ENCODE measurements at places on chromosomes 5 and 9.

GRCh38 chr9:112725961-112726360 is 8.0 kb upstream of the INIP start:
- no peak for DNase-seq

DNA sequence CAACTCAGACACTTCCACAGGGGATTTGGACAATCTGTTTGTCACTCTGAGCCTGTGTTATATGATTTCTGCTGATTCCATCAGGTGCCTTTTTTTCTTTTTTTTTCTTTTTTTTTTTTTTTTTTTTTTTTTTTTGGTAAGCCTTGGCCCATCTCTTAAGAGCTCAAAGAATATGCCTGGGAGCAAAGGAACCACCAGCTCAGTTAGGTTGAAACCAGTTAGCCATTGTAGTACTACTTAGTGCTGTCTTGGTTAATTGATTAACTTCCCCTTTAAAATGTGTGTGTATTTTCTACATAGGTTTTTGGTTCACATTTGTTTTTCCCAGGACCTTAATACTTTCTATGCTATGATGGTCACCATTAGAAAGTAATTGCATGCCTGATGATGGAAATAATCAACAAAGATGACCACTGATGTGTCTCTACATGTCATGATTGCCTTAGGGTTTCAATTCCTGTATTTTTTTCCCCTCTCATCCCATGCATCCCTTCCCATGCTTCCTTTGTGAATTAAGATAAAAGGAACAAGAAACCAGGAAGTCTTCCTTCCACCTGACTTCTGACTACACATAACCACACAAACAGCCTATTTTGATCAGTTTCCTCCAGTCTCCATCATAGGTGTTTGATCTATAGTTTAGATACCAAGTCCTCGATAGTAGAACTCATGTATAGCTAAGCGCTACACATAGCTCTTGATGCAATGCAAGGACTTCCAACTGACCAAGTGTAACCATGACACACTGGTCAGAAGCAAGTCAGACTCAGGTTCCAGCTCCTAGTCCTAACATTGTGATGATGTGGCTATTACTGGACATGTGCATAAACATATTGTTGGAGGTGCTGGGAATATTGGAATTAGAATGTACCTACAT is 306.1 kb downstream of the EFNA5 start:
- DNase-seq: no peak

DNA sequence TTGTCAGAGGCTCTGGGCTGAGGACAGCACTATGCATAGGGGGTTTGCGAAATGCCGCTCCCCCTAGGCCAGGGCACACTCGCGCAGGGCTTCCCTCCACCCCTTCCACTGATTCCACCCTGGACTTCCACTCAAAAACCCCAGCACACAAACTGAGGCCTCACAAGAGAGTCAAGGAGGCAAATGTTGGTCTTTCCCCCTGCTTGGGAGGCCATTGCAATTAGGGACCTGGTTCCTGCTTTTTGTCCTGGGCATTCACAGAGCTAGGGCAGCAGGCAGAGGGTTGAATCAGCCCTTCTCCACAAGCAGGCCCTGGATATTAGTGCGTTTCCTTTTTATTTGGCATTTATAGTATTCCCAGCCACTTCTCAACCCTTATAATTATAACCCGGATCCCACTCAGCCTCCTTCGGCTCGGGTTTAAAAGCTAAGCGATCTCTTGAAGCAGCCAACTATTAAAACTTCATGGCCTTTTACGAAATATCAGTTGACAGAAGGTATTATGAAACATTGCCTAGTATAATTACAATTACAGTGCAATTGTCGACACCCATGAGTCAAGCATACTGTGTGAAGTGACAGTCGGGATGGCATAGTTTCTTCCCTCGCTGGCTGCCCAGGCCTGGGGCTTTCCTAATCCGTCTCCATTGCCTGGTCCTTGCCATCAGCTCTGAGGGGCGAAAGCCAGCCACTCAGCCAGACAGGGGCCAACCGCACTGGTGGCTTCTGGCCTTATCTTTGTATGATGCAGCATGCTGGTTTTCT is 285.5 kb upstream of the MAP3K1 start:
- no peak for DNase-seq

GRCh38 chr5:78245136-78245535 is 49.4 kb downstream of the AP3B1 start:
- DNase-seq: no peak

- DNase-seq: no peak
These were observed 27.5 kb downstream of the GABRA6 start for GRCh38 chr5:161713042-161713441.

DNA sequence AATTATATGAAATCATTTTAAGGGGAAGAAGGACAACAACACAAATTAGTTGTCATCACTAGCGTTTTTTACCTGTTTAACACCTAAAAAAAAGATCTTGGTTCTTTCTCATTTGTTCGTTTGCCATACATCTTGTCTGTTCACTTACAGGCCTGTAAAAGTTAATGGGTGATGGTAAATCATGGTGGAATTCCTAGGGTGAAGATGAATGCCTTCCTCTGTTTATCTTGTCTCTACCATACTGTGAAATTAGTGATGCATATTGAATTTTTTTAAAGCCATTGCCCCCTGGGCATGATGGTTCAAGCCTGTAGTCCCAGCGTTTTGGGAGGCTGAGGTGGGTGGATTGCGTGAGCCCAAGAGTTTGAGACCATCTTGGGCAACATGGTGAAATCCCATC is 46.6 kb downstream of the LRRTM2 start:
- DNase-seq: no peak

DNA sequence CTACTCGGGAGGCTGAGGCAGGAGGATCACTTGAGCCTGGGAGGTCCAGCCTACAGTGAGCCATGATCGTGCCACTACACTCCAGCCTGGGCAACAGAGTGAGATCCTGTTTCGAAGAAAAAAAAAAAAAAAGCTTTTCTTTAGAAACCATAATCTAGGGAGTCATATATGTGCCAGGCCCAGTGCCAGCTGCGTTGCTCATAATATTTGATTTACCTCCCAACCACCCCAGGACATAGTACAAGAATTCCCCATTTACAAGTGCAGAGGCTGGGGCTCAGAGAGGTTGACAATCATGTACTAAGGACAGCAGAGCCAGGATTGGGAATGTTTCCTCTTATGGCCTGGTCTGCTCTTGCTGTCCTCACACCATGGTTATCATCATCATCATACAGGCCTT is 25.1 kb upstream of the TRIM14 start:
- DNase-seq: no peak

- no peak for DNase-seq
These were observed 312.8 kb downstream of the FER start for GRCh38 chr5:109060378-109061025.

DNA sequence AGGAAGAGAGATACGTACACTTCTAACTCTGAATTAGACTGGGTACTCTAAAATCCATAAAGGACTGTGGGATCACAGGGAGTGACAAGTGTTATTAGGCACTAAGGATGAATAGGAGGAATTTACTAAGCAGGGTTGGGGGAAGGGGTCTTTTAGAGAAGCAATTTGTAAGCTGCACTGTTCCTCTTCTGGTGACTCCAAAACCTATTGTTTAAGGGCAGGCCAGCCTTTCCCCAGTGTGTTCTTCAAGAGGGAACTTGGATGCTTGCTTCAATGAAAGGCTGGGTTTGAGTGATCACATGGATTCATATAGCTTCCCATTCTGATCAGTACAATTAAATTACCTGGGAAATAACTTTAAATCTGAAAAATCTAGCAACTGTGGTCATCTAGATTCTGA is 71.8 kb downstream of the STX17 start:
- DNase-seq: no peak

Data from activated T-helper 1 cell treated with Interleukin-2 at 50 U/mL for 16 hours (primary cell).